ENCODE measurements at places on chromosomes 5 and 9.

DNA sequence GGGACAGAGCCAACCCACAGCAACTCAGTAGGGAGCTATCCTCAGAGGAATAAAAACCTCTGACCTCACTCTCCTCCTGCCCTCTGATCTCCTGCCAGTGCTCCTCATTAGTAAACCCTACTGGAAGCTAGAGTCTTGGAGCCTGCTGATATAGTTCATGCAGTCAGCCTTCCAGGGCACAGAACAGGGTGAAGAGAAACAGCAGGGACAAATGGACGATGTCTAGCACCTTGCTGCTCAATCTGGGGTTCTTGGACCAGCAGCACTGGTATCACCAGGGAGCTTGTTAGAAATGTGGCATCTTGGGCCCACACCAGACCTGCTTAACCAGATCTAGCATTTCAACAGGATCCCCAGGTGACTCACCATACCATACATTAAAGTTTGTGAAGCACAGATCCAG is 5.5 kb upstream of the GALNT12 start:
- no peak for DNase-seq

DNA sequence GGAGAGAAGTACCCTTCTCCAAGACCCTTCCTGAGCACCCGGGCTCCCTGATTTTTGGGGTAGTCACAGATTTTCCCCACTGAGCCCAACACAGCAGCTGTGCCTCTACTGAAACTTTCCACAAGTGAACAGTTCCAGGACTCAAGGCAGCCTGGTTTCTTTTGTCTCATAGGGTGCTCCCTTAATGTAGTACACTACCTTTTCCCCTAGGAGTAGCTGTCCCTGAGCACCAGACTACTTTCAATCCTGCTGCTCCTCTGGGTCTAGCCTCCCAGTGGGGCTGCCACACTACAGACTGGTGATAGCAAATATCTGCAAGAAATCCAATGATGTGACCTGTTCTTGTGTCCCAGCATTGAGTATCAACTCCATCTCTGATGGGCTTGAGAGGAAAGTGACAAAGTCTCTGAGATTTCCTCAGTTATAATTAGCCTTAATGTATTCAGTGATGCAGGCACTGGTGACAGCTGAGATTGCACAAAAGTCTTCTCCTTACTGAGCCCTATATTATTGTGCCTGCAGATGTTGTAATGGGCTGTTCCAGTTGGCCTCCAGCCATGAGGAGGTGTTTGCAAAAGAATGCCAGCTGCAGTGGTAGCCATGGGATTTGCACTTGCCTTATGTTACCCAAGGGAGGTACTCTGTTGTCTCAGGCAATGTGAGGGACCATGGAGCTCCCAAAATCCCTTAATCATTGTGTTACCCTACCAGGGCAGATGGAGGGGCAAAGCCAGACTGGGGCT is 1802.5 kb downstream of the EFNA5 start:
- no peak for DNase-seq

DNA sequence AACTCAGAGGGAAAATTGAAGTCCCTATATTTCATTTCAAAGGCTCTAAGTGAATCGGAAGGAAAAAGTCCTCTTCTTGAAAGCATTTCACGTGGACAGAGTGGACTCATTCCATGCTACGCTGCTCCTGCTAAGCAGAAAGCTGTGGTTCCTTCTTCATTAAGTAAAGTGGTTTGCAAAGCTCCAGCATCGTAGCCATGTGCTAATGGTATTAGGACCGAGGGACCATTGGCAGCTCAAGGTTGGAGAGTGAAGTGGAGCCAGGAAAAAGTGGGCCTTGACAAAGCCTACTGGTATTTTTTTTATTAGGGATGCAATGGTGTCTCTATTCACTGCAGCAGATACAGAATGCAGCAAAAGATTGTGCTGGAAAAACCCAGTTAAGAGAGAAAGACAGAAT is 16.4 kb upstream of the SEMA4D start:
- no peak for DNase-seq

- DNase-seq = peak; percentile 33
These were observed 206.8 kb downstream of the SAXO1 start for GRCh38 chr9:18826248-18826647.

DNA sequence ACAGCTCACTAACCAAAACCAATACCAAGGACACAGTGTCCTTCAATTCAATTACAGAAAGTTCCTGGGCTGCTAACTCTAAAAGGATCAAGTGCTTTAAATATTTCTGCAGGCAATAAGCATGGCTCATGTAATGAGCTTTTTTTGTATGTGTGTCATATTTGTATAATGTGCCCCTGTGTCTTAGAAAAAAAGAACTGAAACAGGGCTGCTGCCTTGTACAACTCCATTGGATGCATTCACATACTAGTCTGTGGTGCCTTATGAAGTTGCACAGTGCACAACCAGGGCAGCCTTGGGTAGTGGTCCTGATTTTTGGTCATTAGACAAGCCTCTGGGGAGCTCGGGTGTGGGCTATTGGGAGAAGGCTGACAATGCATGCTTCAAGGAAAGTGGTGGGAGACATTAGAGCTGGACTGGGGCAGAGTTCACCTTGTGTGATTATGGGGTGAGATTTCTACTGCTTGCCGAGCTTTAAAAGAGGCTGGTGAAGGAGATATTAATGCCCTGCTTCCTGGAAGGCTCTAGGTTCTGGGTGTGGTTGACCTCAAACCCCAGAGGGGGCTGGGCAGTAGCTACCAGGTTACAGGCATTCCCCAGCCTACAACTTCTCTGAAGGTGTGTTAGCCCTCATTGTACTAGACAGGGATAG is 3.6 kb upstream of the CPEB4 start:
- DNase-seq = no peak
